ENCODE measurements at places on chromosomes 16 and 17. TPM values are rescaled to one million over a fixed set of nuclear protein-coding genes. Genes with fewer than 3 reads are reported as not detected.

The HS3ST2 gene
- not detected for total RNA-seq

The GDPD3 gene
- total RNA-seq: 10.3 TPM

The SLC13A2 gene
- total RNA-seq: not detected

The TM4SF5 gene
- not detected for total RNA-seq

The DNAAF8 gene
- not detected for total RNA-seq

The SYT17 gene
- total RNA-seq: not detected

The FBXW10B gene
- not detected for total RNA-seq

The AIPL1 gene
- not detected for total RNA-seq

The GJD3 gene
- not detected for total RNA-seq

The GRB2 gene
- 166 TPM for total RNA-seq

- H3K4me3 ChIP-seq: no peak overlapping the region
- H3K36me3 ChIP-seq: no peaks in the 10 kb centered on the region
- DNase-seq: no peak
- no peaks in the 10 kb centered on the region for H3K27me3 ChIP-seq
- H3K27ac ChIP-seq: no peak overlapping the region
Observed at GRCh38 chr17:72749119-72749572, 343.3 kb downstream of the SLC39A11 start.

DNA sequence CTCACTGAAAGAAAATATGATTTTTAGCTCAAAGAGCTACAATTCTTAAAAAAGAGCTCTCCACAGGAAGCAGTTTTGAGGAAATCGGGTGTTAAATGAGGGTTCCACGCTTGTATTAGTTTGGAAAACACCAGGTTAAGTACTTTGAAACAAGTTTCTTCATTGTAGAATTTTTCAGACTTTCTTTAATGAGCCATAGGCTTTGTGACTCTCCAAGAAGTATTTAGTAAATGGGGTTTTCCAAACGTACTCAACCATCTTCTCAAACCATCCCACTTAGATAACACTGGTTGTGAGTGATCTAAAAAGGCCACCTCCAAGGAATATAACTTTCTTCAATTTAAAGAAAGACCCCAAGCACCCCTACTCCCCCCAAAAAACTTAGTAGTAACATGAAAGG lies 2.7 kb downstream of the ULK2 start:
- H3K27ac ChIP-seq: no peak overlapping the region
- H3K36me3 ChIP-seq: peaks cover 6% of the 10 kb centered on the region
- DNase-seq: no peak
- H3K4me1 ChIP-seq: peaks cover 31% of the 10 kb centered on the region
- H3K4me3 ChIP-seq: peak overlapping the region; percentile 26

- peaks cover 7% of the 10 kb centered on the region for H3K36me3 ChIP-seq
- DNase-seq: no peak
- H3K4me1 ChIP-seq: peaks cover 22% of the 10 kb centered on the region
- no peak overlapping the region for H3K4me3 ChIP-seq
- no peaks in the 10 kb centered on the region for H3K27me3 ChIP-seq
Observed at GRCh38 chr17:82845163-82845807, 5.5 kb upstream of the ZNF750 start.

GRCh38 chr17:55496094-55496881 lies 15.0 kb downstream of the SMIM36 start:
- no peaks in the 10 kb centered on the region for H3K36me3 ChIP-seq
- H3K27ac ChIP-seq: no peak overlapping the region

GRCh38 chr16:73000907-73001521 lies 46.9 kb downstream of the ZFHX3 start:
- no peak overlapping the region for H3K4me3 ChIP-seq
- no peak for DNase-seq
- H3K27ac ChIP-seq: no peak overlapping the region
- no peaks in the 10 kb centered on the region for H3K36me3 ChIP-seq

DNA sequence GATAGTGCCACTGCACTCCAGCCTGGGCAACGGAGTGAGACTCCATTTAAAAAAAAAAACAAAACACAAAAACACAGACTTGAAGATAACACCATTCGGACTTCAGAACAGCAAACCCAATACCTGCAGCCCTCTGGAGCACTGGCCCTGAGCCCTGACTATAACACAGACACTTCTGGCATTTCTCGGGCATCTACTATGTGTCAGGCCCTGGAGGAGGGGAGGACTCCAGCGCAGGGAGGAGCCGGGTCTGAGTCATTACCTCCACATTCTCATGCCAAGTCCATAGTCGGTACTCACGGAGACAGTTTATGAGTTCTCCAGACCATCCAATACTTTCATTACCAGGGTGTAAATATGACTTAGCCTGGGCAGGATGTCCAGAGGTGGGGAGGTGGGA lies 48.8 kb downstream of the PITPNM3 start:
- no peaks in the 10 kb centered on the region for H3K36me3 ChIP-seq
- no peak overlapping the region for H3K27ac ChIP-seq
- H3K27me3 ChIP-seq: no peaks in the 10 kb centered on the region
- H3K4me1 ChIP-seq: no peaks in the 10 kb centered on the region

DNA sequence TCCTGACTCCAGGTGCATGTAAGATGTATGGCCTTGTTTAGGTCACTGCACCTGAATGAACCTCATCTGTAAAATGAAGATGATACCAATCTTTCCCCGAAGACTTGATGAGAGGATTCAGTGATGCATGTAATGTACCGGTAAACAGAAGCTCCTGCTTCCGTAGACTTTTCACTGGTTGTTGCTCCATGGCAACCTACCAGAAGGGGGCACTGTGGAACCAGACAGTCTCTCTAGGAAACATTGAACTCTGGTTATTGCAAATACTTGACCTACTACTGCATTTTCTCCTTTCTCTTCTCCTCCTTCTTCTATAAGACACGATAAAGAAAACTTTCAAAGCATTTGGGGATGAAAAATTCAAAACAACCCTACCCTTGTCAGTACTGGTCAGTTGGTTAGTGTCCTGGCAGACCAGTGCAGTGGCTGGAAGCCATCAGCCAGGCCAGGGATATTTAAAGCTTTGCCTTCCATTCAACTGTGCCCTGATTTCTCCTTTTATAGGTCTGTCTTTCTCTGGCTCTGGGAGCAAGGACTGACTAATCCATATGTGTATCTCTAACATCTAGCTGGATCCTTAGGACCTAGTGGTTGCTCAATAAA lies 667.4 kb upstream of the SALL1 start:
- no peak overlapping the region for H3K27ac ChIP-seq
- no peaks in the 10 kb centered on the region for H3K36me3 ChIP-seq
- no peak overlapping the region for H3K4me3 ChIP-seq
- H3K4me1 ChIP-seq: no peaks in the 10 kb centered on the region

DNA sequence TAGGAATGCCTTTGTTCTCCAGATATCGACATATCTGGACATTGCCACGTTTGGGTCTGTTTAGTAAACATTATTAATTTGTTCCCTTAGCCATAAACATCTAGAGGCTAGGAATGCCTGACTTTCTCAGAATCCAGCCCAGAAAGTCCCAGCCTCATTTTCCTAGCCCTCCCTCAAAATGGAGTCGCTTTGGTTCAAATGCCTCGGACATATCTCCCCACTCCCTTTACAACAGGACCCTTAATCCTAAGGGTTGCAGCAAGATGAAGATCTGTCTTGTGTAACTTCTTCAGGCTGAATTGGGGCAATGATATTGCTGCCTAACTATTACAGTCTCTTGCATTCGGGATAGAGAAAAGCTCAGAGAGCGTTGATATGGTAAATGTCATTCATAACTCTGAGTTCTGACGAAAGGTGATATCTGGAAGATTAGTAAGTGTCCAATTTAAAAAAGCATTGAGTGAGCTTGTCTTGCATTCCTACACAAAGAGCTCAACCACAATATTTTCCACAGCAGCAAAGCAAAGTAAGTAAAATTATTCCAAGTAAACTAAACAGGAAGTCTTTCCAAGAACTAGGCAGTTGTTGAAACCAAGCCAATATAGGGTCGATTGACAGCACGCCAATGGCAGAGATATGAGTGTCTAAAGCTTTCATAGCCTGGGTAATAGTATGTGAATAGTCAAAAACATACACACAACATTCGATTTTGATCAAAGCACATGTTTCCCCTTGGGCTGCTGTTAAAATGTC lies 46.0 kb upstream of the ARL4D start:
- no peaks in the 10 kb centered on the region for H3K27me3 ChIP-seq
- H3K4me1 ChIP-seq: peaks cover 2% of the 10 kb centered on the region
- no peak overlapping the region for H3K4me3 ChIP-seq
- peaks cover 26% of the 10 kb centered on the region for H3K36me3 ChIP-seq
- no peak overlapping the region for H3K27ac ChIP-seq

GRCh38 chr17:80252871-80253270 lies 7.8 kb upstream of the RNF213 start:
- peaks cover 45% of the 10 kb centered on the region for H3K4me1 ChIP-seq
- peak; percentile 96 for DNase-seq
- H3K4me3 ChIP-seq: no peak overlapping the region
- H3K27ac ChIP-seq: peak overlapping the region; percentile 16
- peaks cover 3% of the 10 kb centered on the region for H3K36me3 ChIP-seq

DNA sequence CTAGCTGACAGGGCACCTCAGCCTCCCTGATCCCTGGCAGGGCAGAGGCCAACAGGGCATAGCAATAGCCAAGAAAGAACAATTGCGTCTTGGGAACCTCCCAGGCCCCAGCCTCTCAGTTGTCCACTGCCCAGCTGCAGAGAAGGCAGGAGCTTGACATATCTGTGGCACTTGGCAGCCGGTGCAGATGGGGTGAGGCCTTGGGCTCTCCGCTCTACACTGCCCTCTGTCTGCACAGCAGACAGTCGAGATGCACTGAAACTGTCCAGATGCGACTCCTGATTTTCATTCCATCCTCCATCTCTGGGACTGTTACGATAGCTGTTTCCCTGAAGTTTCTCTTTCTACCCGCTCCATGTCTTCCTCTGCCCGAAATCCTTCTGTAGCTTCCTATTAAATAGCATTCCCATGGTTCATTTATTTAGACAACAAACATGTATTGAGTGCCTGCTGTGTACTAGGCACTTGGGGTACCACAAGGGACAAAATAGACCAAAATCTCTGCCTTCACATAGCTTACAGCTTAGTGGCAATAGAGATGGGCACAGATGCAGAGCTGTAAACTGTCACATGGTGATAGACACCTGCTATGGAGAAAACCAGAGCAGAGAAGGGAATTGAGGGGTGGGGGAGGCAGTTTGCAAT lies 3.3 kb downstream of the POLR3E start:
- H3K4me1 ChIP-seq: peaks cover 41% of the 10 kb centered on the region
- DNase-seq: peak; percentile 64
- no peak overlapping the region for H3K4me3 ChIP-seq
- no peak overlapping the region for H3K27ac ChIP-seq
- peaks cover 40% of the 10 kb centered on the region for H3K36me3 ChIP-seq

DNA sequence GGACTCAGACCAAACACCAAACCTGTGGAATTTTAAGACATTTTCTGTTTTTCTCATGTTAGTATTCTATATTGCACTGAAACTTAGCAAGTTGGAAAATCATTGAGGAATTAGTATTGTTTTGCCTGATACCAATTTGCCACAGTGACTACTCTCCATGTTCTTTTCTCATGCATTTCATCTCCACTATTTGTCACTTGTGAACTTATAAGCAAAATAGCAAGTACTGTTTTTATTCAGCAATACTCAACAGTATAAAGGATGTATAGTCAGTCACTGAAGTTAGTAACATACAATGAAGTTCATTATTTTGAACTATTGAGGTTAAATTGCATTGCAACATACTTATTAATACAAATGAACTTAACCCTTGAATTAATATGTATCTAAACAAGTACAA lies 5.8 kb upstream of the VPS35L start:
- H3K4me3 ChIP-seq: no peak overlapping the region
- H3K27me3 ChIP-seq: no peaks in the 10 kb centered on the region
- no peak for DNase-seq
- H3K27ac ChIP-seq: no peak overlapping the region
- peaks cover 4% of the 10 kb centered on the region for H3K36me3 ChIP-seq

- no peaks in the 10 kb centered on the region for H3K27me3 ChIP-seq
- no peak overlapping the region for H3K4me3 ChIP-seq
- peaks cover 2% of the 10 kb centered on the region for H3K36me3 ChIP-seq
- no peak for DNase-seq
Observed at GRCh38 chr16:143047-143446, 4.6 kb upstream of the NPRL3 start.

- H3K36me3 ChIP-seq: no peaks in the 10 kb centered on the region
- H3K27me3 ChIP-seq: no peaks in the 10 kb centered on the region
- H3K27ac ChIP-seq: no peak overlapping the region
- H3K4me1 ChIP-seq: no peaks in the 10 kb centered on the region
Observed at GRCh38 chr16:88442383-88442726, 10.7 kb upstream of the ZFPM1 start.

DNA sequence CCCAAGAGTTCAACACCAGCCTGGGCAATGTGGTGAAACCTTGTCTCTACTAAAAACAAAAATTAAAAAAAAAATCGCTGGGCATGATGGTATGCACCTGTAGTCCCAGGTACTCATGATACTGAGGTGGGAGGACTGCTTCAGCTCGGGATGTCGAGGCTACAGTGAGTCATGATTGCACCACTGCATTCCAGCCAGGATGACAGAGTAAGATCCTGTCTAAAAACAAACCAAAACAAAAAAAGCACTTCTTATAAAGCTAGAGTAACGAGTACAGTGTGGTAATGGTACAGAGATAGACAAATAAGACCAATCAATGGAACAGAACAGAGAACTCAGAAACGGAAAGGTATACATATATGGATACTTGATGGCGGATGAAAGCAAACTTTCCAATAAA lies 4.4 kb downstream of the NSMCE1 start:
- no peak overlapping the region for H3K4me3 ChIP-seq
- no peak for DNase-seq
- no peaks in the 10 kb centered on the region for H3K27me3 ChIP-seq
- H3K4me1 ChIP-seq: peaks cover 59% of the 10 kb centered on the region
- H3K36me3 ChIP-seq: peaks cover 21% of the 10 kb centered on the region

DNA sequence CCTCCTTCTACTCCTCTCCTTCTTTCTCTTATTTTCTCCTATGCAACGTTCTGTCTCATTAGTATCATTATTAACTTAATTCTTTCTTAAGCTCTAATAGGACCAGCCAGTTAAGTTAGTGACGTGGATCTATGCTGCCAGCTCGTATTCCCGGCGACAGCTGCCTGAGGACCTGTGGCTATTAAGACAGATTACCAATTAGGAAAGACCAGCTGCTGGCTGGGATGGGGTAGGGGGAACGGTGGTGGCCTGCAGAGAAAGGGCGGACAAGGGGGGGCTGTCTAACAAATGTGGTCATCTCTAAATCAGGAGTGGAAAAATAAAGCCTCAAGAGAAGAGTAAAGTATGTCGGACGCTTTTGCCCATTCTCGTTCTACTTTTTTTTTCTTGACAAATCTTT lies 770 bp upstream of the MYH3 start:
- peaks cover 9% of the 10 kb centered on the region for H3K4me1 ChIP-seq
- H3K4me3 ChIP-seq: no peak overlapping the region
- H3K27ac ChIP-seq: no peak overlapping the region

DNA sequence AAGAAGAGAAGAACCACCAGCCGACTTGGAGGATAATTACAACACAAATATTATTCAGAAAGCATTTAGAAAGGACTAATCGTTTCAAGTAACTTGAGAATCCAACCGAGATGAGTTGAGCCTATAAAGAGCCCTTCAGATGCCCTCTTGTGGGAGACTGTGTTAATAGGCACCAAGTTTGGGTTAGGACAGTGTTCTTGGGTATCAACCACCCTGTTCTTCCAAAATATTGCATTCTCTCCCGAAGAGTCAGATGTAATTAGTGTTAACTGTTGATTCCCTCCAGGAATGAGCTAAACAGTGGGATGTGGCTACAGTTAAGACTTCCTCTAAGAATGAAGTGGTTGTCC lies 87.8 kb upstream of the NOL11 start:
- H3K4me3 ChIP-seq: no peak overlapping the region
- DNase-seq: peak; percentile 13
- H3K27ac ChIP-seq: no peak overlapping the region
- H3K4me1 ChIP-seq: no peaks in the 10 kb centered on the region

- H3K4me3 ChIP-seq: no peak overlapping the region
- H3K27me3 ChIP-seq: no peaks in the 10 kb centered on the region
- no peak overlapping the region for H3K27ac ChIP-seq
Observed at GRCh38 chr16:14308368-14308723, 237.2 kb downstream of the MRTFB start.

Measured in activated naive CD4-positive, alpha-beta T cell treated with anti-CD3 and anti-CD28 coated beads for 36 hours (primary cell).